GM23248 (cell line): ENCODE measurements at places on chromosomes 11 and 22. TPM values are rescaled to one million over a fixed set of nuclear protein-coding genes. Genes with fewer than 3 reads are reported as not detected.

Gene MAP6
- total RNA-seq = 5.2 and 9.9 TPM in 2 replicates

Gene SPON1
- 2.4 and 3.7 TPM in 2 replicates for total RNA-seq

Gene SSTR3
- not detected in 2 replicates for total RNA-seq

Gene ZP1
- total RNA-seq = 1.3 and 5.3 TPM in 2 replicates

Gene FGF4
- total RNA-seq = not detected in 2 replicates

Gene AAMDC
- total RNA-seq = 7.3 and 8.5 TPM in 2 replicates

Gene PHF21B
- total RNA-seq = not detected in 2 replicates

Gene MUC5AC
- total RNA-seq = not detected in 2 replicates

Gene BACE1
- total RNA-seq = 40.5 and 45.8 TPM in 2 replicates

Gene JRKL
- total RNA-seq = 9.4 and 11.9 TPM in 2 replicates

Gene FAM111A
- total RNA-seq = 32.3 and 55.3 TPM in 2 replicates

Gene DDX10
- total RNA-seq = 11.5 and 31.2 TPM in 2 replicates

Gene FAM168A
- 26.4 and 26.7 TPM in 2 replicates for total RNA-seq

Gene SMTNL1
- total RNA-seq = not detected in 2 replicates

Gene CAPRIN1
- 176 and 181 TPM in 2 replicates for total RNA-seq

Gene TRPM5
- not detected in 2 replicates for total RNA-seq

Gene TNNI2
- not detected in 2 replicates for total RNA-seq

Gene RFPL2
- total RNA-seq = not detected in 2 replicates

Gene SHISA8
- total RNA-seq = not detected in 2 replicates

Gene RFPL3
- not detected in 2 replicates for total RNA-seq

Gene IGF2
- not detected in 2 replicates for total RNA-seq

Gene RFPL1
- total RNA-seq = not detected in 2 replicates

Gene FOLH1
- total RNA-seq = not detected in 2 replicates

Gene TBX10
- not detected in 2 replicates for total RNA-seq
